ENCODE measurements at places on chromosomes 6 and 20.

GRCh38 chr6:149217466-149217888 is 100.0 kb upstream of the TAB2 start:
- no peak for DNase-seq

DNA sequence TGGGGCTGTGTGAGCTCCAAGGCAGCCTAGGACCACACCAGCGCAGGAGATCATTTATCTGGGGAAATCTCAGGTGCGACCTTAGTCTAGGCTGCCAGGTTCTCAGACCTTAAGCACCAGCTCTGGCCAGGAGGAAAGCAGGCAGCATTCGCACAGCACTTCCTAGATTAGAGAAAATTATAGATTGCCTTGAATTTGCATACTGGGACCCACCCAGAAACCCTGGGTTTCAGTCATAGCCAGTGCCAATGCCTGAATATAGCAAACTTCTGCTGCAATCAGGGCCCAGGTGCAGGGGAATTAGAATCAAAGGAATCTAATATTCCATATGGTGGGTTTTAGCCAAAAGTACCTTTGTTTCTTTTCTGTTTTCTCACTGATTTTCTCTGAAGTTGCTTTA is 204.3 kb upstream of the CST7 start:
- DNase-seq, result no peak

DNA sequence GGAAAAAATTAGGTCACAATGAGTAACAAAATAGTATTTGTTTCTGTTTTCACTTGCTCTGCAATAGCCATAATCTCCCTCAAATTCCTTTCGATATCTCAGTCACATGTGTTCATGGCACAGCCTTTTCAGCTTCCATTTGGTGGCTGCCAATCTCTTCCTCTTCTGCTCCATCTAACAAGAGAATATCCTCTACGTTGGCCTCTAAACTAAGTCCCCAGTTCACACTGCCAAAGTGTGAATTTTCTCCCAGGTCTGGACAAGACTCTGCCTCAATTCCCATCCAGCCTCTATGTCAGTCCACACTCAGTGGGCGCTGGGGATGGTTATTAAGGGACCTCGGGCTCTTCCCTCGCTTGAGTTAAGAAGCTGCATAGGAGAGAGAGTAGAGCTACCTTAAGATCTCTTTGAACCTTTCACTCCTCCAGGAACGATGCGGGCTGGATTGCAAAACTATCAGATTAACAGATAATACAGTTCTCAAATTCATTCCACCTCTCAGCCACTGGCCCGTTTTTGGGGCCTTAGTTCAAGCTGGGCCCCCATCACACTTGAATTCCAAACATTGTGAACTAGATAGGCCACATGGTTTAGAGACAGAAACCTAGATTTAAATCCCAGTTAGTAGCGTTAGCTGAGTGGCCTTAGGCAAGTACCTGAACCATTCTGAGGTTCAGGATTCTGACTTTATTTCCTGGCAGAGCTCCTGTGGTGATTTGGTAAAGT is 250.2 kb upstream of the QKI start:
- DNase-seq, result no peak

DNA sequence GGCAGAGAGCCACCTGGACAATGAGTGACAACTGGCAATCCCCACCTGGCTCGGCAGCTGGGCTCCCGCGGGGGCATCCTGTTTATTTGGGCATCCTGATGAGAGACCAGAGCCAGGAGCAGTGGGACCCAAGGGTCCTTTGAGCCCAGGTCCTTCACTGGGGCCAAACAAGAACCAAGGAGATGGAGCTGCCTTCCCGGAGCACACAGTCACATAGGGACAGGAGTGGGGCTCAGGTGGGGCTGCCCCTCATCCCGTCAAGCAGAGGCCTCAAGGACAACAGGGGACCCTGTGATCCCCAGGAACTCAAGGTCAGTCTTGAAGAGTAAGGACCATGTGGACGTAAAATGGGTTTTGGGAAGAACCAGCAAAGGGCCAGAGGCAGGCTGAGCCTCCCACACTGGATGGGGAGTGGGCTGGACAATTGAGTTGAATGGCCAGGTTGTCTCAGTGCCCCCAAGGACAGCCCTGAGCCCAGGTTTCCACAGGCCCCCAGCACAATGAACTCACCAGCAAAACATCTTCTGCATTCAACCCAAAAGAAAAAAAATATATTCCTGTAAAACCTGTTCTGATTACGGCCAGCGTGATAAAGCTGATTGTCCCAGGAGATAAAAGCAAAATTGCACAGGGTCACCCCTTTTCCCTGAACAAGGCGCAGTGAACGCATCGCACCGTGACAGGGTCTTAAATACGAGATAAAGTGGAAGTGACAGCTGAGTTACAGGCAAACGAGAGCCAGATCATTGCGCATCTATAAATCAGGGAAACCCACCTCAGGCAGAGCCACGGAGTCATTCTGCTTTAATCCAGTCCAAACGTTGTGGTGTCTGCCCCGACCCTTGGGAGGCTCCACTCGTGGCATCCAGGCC is 86.2 kb downstream of the ANKRD60 start:
- no peak for DNase-seq

GRCh38 chr6:36752886-36753506 is 55.4 kb downstream of the RAB44 start:
- peak; percentile 94 for DNase-seq

DNA sequence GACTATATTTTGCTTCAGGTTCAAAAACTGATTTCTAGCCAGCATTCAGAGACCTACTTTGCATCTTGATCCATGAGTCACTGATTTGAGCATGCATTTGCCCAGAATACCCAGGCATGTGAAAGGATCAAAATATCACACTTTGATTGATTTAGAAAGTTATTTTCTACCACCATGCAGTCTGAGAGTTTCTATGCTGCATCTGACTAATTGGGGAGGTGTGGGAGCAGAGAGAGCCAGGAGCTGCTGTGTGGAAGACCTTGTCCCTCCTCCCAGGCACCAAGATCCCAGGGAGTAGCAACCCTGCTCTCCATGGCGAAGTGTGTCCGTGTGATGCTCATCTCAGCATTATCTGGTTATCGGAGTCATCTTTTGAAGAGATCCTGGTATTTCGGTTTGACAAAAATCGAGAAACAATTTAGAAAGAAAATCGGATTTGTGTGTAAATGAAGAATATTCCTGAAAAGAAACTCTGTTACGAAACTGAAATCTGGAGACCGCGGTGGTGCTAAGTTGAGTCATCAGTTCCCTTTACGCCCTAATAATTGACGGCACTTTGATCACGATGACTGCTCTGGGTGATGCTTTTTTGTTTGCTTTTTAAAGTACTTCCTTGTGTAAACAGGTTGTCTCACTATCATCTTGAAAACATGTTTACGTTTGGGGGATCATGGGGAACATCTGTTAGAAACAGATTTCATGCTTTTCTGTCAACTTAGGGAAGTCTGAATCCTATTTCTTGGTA is 193.4 kb downstream of the BACH2 start:
- peak; percentile 88 for DNase-seq

DNA sequence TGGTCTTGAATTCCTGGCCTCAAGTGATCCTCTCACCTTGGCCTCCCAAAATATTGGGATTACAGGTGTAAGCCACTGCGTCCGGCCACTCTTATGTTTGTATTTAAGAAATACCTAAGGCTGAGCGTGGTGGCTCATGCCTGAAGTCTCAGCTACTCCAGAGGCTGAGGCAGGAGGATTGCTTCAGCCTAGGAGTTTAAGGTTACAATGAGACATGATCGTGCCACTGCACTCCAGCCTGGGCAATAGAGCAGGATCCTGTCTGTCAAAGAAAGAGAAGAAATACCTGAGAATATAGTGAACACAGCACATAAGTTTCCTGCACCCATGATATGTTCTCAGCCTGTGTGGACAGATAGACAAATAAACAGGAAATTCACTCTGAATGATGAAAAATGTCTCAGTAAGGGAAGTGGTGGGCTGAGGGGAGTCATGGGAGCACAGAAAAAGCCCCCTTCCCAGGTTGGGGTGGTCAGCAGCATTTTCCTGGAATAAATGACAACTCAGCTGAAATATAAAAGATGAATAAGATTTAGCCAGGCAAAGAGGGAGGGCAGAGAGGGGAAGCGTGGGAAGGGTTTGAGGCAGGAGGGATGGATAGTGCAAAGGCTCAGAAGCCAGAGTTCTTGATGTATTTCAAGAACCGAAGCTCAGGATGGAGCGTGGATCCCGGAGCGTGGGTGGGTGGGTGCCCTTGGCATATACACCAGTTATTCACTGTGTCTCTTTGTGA is 13.8 kb upstream of the MMP9 start:
- peak; percentile 56 for DNase-seq

GRCh38 chr6:27178407-27178730 is 69.1 kb upstream of the PRSS16 start:
- DNase-seq, result no peak

DNA sequence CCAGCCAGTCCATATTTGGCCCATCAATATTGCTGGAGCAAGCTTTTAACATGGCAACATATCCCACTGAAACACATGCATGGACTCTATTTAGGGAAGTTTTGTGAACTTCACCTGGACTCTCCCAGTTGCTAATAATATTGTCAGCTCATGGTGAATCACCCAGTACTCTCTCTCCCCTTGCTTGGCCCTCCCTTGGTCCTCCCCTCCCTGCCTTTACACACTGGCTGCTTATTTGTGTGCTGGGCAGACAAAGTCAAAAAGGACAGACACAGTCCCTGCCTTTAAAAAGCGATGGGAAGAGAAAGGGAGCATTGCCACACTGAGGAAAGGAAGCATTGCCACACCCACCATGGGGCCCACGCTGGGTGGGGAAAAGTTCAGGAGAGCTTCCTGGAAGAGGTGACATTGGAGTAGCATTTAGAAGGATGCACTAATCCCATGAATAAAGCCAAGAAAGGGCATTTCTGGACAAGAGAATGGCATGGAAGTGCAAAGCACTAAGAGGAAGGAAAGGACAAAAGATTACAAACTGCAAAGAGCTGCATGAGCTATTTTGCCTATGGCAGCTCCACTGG is 143.4 kb upstream of the EXOC2 start:
- no peak for DNase-seq

GRCh38 chr6:137706083-137706750 is 160.8 kb upstream of the TNFAIP3 start:
- DNase-seq, result peak; percentile 57

DNA sequence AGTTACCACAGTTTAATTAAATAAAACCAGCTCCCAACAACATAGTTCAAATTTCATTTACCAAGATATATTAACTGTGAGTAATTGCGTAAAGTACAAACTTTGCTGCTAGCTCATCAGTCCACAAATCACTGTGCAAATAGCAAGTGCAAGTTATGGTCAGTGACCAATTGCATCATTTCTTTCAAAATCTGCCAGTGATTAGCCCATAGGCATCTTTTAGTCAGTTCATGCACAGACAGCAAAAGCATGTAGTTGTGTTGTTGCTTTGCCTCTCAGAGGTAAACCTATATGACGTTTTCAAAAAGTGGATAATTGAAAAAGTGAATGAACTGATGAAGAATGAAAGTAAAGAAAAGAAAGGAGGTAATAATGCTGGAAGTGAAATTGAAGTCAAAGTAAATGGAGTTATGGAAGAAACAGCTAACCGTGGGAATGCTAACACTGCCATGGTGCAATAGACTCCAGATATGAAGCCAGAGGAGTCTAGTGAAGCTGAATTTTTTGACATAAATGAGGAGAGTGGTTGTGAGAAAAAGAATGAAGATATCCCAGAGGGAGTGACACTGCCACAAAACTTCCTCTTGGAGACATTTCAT is 36.5 kb downstream of the ENPP1 start:
- no peak for DNase-seq

GRCh38 chr20:36969478-36970186 is 18.1 kb upstream of the SAMHD1 start:
- DNase-seq, result peak; percentile 51

- no peak for DNase-seq
These were observed 13.7 kb upstream of the PANK2 start for GRCh38 chr20:3875378-3875974.

DNA sequence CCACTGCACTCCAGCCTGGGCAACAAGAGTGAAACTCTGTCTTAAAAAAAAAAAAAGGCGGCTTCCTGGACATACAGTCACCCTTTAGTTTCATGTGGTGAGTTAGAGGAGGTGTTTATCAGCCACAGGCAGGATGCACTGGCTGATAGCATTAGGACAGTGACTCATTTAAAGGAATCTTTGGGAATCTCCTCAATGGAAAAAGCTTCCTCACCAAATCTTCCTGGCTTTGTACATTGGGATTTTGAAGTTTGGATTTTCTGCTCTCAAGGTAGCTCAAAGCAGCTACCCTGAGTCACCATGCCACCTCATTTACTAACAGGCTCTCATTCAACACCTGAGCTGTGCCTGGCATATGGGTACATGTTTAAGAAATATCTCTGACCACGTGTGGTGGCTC is 20.2 kb downstream of the PRPH2 start:
- no peak for DNase-seq
